Peyer's patch (tissue), 4 donors: ENCODE measurements at places on chromosomes 16 and 17. TPM values are rescaled to one million over a fixed set of nuclear protein-coding genes. Genes with fewer than 3 reads are reported as not detected.

IGF2BP1 gene
- not detected for total RNA-seq

DNA sequence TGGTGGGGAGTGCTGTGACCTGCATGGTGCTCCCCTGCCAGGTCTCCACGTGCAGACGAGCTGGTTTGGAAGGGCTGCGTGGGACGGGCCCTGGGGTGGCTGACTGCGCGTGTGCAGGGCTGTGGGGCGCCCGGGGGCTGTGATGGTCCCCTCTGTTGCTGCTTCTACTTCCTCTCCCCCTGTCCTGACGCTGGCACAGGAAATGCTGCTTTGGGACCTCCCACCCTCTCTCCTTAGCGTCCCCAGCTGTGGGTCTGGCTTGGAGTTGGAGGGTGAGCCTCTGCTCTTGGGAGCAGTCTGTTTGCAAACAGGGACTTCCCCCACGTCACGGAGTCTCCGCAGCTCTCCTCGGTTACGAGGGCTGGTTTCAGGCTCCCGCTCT, 35.2 kb downstream of the TSC2 start:
- DNase-seq, result no peak

TAT gene
- total RNA-seq, result 3.1 TPM

GCGR gene
- total RNA-seq, result not detected

VAT1L gene
- 0.80 TPM for total RNA-seq

IRX5 gene
- not detected for total RNA-seq
